Osteocyte (in vitro differentiated cells): ENCODE measurements at places on chromosomes 13 and 19. TPM values are rescaled to one million over a fixed set of nuclear protein-coding genes. Genes with fewer than 3 reads are reported as not detected.

- no peaks in the 10 kb centered on the region for H3K36me3 ChIP-seq
- DNase-seq: no peak
- H3K27me3 ChIP-seq: no peaks in the 10 kb centered on the region
Measured at GRCh38 chr13:76796851-76797250, 89.4 kb downstream of the KCTD12 start.

GRCh38 chr13:31826521-31826920 is 87.2 kb downstream of the RXFP2 start:
- H3K4me3 ChIP-seq: no peak overlapping the region
- peaks cover 53% of the 10 kb centered on the region for H3K27me3 ChIP-seq
- H3K36me3 ChIP-seq: no peaks in the 10 kb centered on the region
- no peaks in the 10 kb centered on the region for H3K4me1 ChIP-seq

GRCh38 chr19:11111117-11111770 is 22.0 kb downstream of the LDLR start:
- no peak overlapping the region for H3K27ac ChIP-seq
- no peaks in the 10 kb centered on the region for H3K4me1 ChIP-seq
- peaks cover 46% of the 10 kb centered on the region for H3K36me3 ChIP-seq
- no peak overlapping the region for H3K4me3 ChIP-seq
- DNase-seq: no peak
- H3K27me3 ChIP-seq: no peaks in the 10 kb centered on the region

- peak overlapping the region; percentile 98 for H3K4me3 ChIP-seq
- peak overlapping the region; percentile 90 for H3K27ac ChIP-seq
- DNase-seq: peak; percentile 92
Measured at GRCh38 chr19:55165952-55166529, 372 bp downstream of the DNAAF3 start.

- H3K27me3 ChIP-seq: no peaks in the 10 kb centered on the region
- H3K36me3 ChIP-seq: no peaks in the 10 kb centered on the region
- H3K4me1 ChIP-seq: peaks cover 13% of the 10 kb centered on the region
- H3K27ac ChIP-seq: no peak overlapping the region
Measured at GRCh38 chr13:112728375-112729126, 38.7 kb downstream of the ATP11A start.

DNA sequence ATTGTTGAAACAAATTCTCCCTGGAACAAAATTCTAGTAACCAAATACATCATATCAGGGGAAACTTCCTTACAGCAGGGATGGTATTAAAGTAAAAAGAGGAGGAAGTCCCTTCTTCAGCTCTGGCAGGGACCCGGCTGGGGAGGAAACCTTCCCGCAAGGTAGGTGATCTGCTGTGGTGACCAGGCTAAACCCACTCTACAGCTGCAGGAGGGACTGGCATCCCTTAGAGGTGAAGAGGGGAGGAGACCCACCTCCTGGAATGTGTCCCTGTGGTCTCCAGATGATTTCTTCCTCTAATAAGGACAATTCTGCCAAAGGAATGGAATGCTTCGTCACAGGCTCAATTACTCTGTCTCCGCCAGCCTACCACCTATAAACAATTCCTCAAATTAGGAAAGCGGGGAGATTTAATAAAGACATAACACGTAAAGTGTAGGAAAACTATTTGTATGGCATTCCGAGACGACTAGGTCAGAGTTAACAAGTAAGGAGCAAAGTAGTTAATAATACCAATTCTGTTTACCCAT is 637 bp upstream of the PDS5B start:
- H3K36me3 ChIP-seq: no peaks in the 10 kb centered on the region
- DNase-seq: no peak
- no peaks in the 10 kb centered on the region for H3K27me3 ChIP-seq
- H3K4me1 ChIP-seq: peaks cover 29% of the 10 kb centered on the region
- peak overlapping the region; percentile 79 for H3K4me3 ChIP-seq

- H3K27me3 ChIP-seq: no peaks in the 10 kb centered on the region
- H3K27ac ChIP-seq: no peak overlapping the region
- H3K4me3 ChIP-seq: no peak overlapping the region
- DNase-seq: no peak
Measured at GRCh38 chr13:21979161-21979806, 308.4 kb downstream of the FGF9 start.

GRCh38 chr13:57918913-57919312 is 287.4 kb downstream of the PCDH17 start:
- H3K27ac ChIP-seq: no peak overlapping the region
- H3K27me3 ChIP-seq: no peaks in the 10 kb centered on the region
- H3K4me3 ChIP-seq: no peak overlapping the region
- no peaks in the 10 kb centered on the region for H3K4me1 ChIP-seq
- DNase-seq: no peak

DNA sequence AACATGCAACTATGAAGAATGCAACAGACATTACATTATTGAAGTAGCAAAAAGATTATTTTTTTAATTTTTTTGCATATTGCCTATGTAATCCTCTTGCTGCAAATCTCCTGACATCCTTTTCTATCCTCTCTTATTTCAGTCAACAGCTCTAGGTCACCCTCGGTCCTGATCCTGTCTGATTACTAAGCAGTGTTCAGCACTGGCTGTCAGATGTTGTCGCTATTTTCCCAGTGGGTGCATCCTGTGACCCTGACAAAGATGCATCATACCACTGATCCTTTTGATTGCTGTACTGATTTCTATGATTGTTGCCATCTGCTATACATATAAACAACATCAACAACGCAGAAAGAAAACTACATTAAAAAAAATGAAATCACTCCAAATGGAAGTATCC is 443.7 kb upstream of the PRR20A start:
- H3K4me1 ChIP-seq: no peaks in the 10 kb centered on the region
- DNase-seq: no peak
- no peaks in the 10 kb centered on the region for H3K27me3 ChIP-seq
- H3K27ac ChIP-seq: no peak overlapping the region

Gene SSC5D
- total RNA-seq: 21.5 and 22.1 TPM in 2 replicates

Gene KLK6
- not detected in 2 replicates for total RNA-seq

Gene NUDT15
- total RNA-seq: 9.0 and 9.3 TPM in 2 replicates

Gene KCNN1
- total RNA-seq: not detected in 2 replicates
